ENCODE measurements at places on chromosomes 1 and 21.

GRCh38 chr1:112694363-112694929 is 12.5 kb downstream of the RHOC start:
- DNase-seq = no peak

DNA sequence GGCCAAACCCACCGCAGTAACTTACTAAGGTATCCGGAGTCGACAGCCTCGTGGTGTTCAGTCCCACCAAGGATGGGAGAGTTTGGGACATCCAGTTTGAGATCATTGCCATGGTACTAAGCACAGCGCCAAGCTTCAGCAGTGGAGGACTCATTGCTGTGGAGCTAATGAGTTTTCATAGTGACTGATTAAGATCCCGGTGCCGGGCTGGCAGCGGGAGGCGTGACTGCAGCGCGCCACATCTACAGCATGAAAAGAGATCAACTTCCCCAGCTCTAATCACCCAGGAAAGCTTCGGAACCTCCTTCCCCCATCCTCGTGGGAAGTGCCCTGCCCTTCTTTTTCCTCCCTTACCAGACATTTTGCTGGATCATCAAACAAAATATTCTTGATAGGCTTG is 149.9 kb downstream of the OLFM3 start:
- no peak for DNase-seq

GRCh38 chr1:155086856-155087535 is 8.4 kb downstream of the EFNA3 start:
- no peak for DNase-seq

DNA sequence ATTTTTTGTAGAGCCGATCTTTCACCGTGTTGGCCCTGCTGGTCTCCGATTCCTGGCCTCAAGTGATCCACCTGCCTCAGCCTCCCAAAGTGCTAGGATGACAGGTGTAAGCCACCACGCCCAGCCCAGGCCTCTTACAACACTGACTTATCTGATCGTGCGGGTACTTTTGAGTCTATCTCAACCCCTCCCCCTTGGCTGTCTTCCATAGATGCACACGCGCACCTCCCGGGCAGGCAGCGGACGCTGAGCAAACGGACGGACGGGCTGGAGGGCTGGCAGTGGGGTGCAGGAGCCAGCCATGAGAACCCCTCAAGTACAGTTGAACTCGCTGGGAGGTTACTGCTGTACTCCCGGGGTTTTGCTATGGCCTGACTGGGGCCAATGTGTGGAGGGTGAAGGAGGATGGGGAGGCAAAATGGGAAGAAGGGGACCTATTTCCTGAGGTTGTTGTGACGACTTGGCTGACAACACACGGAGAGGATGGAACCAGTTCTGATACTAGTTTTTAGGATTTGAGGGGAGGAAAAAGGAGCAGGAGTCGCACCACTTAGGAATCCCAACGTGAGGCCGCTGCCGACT is 959 bp downstream of the CD58 start:
- no peak for DNase-seq

GRCh38 chr1:12082988-12083387 is 19.9 kb downstream of the TNFRSF8 start:
- no peak for DNase-seq

DNA sequence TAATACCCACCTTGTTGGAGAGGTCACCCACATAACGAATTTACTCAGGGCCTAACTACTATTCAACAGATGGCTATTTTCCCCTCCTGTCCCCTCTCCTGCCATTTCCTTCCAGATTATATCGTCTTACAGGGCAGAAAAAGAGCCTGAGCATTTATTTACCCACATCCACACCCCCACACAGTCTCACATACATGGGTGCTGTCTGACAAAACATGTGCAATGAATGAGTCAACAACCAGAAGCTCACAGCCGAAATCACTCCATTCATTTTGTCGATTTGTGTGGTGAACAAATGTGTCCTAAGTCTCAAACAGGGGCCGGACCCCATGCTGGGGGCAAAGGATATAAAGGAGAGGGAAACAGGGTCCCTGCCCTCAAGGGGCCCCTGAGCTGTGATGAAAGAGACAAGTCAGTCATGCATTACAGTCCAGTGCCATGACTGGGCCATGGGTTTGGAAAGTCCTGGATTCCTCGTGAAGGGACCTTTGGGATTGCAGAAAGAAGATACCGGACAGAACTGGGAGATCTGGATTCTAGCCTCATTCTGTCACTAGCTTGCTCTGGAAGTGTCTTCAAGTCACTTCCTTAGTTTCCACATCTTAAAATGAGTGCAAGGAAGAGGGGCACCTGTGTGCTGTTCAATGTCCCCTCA is 16.4 kb upstream of the ZNF683 start:
- no peak for DNase-seq

DNA sequence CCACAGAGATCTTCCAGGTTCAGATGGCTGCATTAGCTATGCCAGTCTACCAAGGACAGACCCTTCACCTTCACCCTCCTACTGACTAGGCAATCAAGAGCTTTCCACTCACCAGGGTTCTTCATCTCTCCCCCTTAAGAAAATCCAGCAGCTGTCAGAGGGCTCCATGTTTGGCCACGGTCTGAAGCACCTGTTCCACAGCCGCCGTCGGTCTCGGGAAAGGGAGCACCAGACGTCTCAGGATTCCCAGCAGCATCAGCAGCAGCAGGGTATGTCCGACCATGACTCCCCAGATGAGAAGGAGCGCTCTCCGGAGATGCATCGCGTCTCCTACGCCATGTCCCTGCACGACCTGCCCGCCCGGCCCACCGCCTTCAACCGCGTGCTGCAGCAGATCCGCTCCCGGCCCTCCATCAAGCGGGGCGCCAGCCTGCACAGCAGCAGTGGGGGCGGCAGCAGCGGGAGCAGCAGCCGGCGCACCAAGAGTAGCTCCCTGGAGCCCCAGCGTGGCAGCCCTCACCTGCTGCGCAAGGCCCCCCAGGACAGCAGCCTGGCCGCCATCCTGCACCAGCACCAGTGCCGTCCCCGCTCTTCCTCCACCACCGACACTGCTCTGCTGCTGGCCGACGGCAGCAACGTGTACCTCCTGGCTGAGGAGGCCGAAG is 13.8 kb downstream of the TMCC2 start:
- no peak for DNase-seq

DNA sequence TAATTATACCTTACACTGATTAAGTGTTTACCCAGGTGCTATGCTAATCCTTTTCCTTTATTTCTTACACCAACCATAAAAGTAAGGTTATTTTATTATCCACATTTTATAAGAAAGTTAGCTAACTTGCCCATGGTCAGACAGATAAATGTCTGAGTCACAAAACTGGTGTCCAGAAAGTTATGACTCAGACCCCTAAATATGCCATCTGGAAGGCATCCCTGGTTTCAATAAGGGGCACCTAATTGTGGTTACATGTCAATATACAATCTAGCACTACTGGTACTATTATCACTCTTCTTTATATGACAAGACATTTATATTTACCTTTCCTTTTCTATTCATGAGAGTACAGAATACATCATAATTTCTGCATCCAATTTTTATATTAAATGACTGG is 496.5 kb upstream of the ADGRL2 start:
- no peak for DNase-seq

GRCh38 chr1:172948457-172948856 is 102.3 kb downstream of the TNFSF18 start:
- DNase-seq = peak; percentile 16

DNA sequence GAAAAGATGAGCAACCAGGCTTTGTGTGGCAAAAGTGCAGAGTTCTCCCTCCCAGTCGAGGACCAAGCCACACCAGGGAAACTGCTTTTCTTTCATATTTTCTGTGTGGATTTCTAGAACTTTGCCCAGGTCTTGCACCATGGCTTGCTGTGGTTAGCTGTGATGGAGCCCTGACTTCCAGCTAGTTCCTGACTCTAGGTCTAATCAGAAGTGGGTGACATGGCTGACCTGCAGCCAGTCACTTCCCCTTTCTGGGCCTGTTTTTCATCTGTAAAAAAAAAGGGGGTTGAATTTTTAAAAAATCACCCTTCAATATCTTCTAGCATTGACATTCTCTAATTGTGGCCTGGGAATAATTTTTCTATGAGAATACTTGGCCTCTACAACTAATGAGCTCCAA is 491.2 kb upstream of the USP24 start:
- no peak for DNase-seq

DNA sequence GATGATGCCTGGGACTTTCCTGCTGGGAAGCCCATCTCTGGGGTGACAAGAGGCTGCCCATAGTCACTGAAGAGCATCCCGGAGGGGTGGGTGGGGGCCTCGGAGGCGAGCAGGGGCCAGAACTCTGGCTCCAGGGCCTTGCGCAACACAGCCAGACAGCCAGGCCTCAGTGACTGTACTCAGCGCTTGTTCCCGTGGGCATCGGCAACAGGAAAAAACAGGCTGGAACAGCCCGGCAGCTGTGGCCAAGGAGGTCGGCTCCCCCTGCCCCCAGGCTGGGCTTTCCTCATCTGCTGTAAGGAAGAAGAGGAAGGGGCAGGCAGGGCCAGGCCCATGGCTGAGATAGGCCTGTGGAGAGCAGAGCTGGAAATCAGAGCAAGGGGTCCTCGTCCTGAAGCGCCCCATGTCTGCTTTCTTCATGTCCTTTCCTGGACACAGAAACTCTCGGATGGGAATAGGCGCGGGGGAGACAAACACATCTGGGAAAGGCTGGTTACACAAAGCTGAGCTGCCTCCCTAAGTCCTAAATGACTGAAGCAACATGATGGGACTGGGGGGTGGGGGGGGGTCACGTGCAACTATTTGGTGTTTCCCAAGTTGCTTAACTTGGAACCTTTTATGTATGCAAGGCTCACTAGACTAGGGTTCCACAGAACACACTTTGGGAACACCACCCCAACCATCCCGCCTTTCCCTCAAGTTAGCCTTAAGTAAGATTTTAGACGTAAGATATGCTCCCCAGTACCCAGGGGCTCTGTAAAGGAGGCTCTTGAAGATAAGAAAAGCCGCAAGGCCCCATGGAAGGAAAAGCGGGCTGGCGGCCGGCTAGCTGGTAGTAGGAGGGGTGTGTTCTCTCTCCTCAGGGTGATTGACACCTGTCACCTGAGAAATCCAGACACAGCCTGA is 30.7 kb downstream of the HSPG2 start:
- DNase-seq = no peak

DNA sequence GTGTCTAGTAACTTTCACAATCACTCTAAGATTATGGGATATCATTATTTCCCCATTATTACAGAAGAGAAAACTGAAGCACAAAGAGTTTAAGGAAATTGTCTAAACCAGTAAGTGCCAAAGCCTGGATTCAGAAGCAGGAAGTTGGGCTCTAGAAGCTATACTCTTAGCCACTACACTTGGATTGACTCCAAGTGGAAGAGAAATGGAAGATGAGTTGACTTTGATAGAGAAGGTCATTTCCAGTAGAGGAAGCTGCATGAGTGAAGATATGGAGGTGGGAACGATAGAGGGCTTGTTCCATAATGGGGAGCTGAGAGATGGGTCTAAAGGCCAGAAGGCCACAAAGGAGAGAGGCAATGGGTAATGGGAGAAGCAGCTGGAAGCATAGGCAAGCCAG is 11.7 kb upstream of the TDRD10 start:
- no peak for DNase-seq

GRCh38 chr1:44724296-44724954 is 6.5 kb downstream of the RNU5D-1 start:
- DNase-seq = no peak

- no peak for DNase-seq
Measured at GRCh38 chr1:111506561-111506960, 3.1 kb upstream of the ADORA3 start.

DNA sequence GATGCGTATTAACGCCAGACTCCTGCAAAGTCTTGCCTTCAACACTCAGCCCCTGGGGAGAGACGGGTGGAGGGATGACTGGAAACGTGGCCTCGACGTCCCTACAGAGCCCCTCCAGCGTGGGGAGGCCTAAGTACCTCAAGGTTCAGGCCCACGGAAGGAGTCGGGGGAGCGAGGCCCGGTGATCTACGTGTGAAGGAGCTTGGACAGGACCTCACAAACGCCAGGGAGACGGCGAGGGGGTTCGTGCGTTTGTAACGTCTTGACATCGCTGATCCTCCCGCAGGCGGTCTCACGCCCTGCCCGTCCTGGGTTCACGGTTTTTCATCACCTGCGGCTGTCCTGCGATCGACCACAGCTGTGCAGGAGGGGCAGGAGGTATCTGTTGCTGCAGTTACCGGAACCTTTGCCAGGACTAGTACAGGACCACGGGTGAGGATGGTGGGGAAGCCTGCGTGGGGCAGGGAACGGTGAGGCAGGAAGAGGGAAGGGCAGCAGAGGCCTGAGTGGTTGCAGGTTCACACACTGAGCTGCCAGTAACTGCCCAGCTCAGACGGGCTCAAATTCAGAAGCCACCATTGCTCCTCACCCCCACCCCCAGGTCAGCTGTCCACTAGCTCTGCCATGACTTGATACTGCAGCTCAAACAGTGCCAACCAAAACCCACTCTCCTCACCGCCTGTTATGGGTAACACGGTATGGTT is 889 bp upstream of the CCNL2 start:
- no peak for DNase-seq

DNA sequence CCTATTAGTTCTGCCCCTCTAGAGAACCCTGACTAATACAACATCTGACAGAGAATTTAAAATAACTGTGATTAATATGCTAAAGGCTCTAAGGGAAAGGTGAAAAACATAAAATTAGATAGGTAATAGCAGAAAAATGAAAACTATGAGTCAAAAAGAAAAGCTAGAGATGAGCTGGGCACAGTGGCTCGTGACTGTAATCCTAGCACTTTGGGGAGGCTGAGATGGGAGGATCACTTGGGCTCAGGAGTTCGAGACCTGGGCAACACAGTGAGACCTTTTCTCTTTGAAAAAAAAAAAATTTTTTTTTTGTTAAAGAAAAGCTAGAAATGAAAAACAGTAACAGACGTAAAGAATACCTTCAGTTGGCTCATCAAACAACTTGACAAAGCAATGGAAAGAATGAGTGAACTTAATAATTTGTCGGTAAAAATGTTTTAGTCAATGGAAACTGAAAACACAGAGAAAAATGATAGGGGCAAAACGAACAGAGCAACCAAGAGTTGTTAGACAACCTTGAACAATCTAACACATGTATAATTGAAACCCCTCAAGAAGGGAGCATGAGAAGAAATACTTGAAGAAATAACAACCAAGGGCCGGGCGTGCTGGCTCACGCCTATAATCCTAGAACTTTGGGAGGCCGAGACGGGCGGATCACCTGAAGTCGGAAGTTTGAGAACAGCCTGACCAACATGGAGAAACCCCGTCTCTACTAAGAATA is 132.9 kb upstream of the GFI1 start:
- no peak for DNase-seq

DNA sequence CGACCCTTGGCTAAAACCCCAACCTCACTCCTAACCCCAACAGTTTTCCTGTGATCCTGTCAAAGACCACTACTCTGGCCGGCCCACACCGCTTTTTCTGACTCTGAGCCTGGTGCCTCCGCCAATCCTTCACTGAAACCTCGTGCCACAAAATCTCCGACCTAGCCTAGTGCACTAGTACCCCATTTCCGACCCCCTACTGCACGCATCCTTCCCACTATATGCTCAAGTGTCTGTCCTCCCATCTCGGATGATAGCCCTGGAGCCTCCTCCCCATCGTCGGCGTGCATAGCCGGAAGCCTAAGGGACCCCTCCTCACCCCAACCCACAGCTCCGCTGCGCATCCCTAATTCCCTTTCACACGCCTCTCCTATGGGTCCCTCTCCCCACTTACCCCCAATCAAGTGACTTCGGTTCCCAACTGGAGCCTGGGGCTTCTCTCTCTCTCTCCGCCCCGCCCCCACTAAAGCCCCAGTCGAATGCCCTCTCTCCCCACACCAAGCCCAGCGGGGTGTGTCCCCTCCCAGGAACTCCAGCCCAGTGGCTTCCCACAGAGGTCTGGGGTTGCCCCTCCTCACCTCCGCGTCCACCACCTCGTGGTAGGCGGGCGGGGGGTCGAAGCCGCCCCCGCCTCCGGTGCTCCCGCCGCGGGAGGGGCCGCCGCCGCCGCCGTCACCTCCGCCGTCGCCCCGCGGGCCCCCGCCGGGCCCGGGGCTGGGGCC is 791 bp downstream of the USP24 start:
- peak; percentile 56 for DNase-seq

GRCh38 chr1:42176902-42177519 is 12.5 kb upstream of the GUCA2A start:
- DNase-seq = no peak
